ENCODE measurements at places on chromosomes 4 and X. TPM values are rescaled to one million over a fixed set of nuclear protein-coding genes. Genes with fewer than 3 reads are reported as not detected.

DNA sequence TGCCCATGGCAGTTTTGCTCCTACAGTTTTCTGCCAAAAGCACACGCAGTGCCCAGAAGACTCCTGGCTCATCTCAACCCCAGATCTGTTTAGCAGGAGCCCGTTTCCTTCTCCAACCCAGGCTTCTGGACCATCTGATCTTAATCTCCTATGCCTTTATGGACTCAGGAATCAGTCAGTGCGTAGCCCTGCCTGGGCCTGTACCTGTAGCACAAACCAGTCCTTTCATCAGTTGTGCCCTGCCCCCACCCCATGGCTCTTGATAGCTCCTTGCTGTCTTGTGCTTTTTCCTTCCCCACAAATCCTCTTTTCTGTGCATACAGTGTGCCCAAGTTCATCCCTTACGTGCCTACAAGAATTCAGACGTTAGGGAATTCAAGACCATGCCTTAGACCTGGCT lies 1.5 kb downstream of the ZNF718 start:
- peak overlapping the region; percentile 97 for H3K27ac ChIP-seq
- H3K4me1 ChIP-seq, result peaks cover 31% of the 10 kb centered on the region
- peaks cover 76% of the 10 kb centered on the region for H3K36me3 ChIP-seq
- H3K4me3 ChIP-seq, result peak overlapping the region; percentile 95
- no peak for DNase-seq

- H3K36me3 ChIP-seq, result no peaks in the 10 kb centered on the region
- H3K27me3 ChIP-seq, result no peaks in the 10 kb centered on the region
- H3K27ac ChIP-seq, result no peak overlapping the region
- H3K4me1 ChIP-seq, result no peaks in the 10 kb centered on the region
- no peak overlapping the region for H3K4me3 ChIP-seq
Measured at GRCh38 chrX:50165727-50166126, 35.1 kb downstream of the AKAP4 start.

GRCh38 chr4:86060341-86060740 lies 299.5 kb downstream of the MAPK10 start:
- no peak overlapping the region for H3K27ac ChIP-seq
- H3K4me3 ChIP-seq, result no peak overlapping the region
- no peaks in the 10 kb centered on the region for H3K36me3 ChIP-seq

DNA sequence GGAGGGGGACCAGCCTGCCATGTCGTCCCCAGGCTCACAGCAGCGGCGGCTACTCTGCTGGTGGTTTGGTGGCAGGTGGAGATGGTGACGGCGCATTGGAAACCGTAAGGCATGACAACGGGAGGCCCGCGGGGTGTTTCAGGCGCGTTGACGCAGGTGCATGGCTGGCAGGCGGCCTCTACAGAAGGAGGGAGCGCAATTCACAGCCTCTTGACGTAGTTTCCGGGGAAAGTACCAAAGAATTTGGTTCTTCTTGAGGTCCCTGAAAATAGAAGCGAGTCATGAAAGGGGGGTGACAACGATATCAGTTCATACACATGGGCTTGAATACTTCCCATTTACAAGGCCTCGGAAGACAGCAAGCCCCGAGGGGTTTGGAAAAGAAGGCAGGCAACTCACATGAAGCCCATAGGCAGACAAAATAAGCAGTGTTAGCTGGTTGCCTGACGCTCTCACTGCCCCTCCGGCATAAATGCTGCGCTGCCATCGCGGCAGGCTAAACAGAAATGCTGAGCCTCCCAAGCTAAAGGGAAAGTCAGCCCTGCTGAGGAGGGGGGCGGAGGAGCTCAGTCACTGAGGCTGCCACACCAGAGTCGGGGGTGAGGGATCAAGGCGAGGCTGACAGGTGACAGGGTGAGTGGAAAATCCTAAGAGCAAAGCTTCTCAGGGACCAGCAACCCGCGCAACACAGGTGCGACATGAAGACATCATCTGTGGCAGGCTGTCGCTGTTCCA lies 52.3 kb upstream of the PDLIM3 start:
- no peak overlapping the region for H3K27ac ChIP-seq
- no peaks in the 10 kb centered on the region for H3K36me3 ChIP-seq
- H3K4me3 ChIP-seq, result peak overlapping the region; percentile 23
- peaks cover 10% of the 10 kb centered on the region for H3K4me1 ChIP-seq

DNA sequence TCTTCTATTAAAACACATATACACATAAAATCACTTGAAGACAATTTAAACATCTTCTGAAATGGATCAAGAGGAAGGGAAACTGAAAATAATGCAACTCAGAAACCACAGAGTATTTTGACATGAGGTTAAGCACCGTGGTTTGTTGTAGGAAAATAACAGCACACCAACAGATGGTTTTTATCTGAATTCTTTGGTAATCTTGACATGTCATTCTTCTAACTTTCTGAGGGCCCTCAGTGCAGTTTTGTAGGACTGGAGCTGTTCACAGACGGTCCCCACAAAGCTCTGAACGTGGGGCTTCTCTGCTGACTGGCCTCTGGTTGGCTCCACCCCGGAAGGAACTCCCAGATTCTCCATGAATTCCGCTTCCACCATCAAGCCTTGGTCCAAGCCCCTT lies 16.0 kb upstream of the TLR8 start:
- peak; percentile 33 for DNase-seq
- H3K36me3 ChIP-seq, result no peaks in the 10 kb centered on the region
- H3K27ac ChIP-seq, result peak overlapping the region; percentile 87
- peak overlapping the region; percentile 22 for H3K4me3 ChIP-seq
- H3K4me1 ChIP-seq, result peaks cover 51% of the 10 kb centered on the region

GRCh38 chrX:45515262-45516215 lies 314.9 kb upstream of the DIPK2B start:
- no peak overlapping the region for H3K27ac ChIP-seq
- H3K36me3 ChIP-seq, result no peaks in the 10 kb centered on the region
- peak; percentile 49 for DNase-seq
- H3K4me3 ChIP-seq, result no peak overlapping the region
- no peaks in the 10 kb centered on the region for H3K27me3 ChIP-seq
- H3K4me1 ChIP-seq, result peaks cover 9% of the 10 kb centered on the region

DNA sequence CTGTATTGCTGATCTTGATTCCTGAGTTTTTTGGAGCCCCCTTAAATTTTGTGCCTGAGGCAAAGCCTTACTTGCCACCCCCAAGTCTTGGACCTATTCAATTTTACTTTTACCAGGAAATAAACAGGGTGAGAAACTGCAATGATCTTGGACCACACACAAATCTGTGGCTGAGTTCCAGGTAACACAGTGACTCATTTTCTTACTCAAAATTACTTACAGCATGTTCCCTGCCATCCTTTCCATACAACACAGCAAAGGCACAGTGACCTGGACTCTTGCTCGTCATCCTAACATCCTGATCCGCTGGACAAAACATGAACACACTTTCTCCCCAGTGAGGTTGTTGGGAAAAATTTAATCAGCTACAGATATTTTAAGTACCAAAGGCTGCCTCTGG lies 60.7 kb upstream of the S100G start:
- H3K4me1 ChIP-seq, result peaks cover 23% of the 10 kb centered on the region
- H3K36me3 ChIP-seq, result peaks cover 17% of the 10 kb centered on the region
- no peak overlapping the region for H3K4me3 ChIP-seq
- peak; percentile 20 for DNase-seq

GRCh38 chr4:149884529-149885181 lies 69.0 kb upstream of the IQCM start:
- DNase-seq, result no peak
- no peaks in the 10 kb centered on the region for H3K36me3 ChIP-seq
- no peaks in the 10 kb centered on the region for H3K4me1 ChIP-seq
- no peaks in the 10 kb centered on the region for H3K27me3 ChIP-seq

DNA sequence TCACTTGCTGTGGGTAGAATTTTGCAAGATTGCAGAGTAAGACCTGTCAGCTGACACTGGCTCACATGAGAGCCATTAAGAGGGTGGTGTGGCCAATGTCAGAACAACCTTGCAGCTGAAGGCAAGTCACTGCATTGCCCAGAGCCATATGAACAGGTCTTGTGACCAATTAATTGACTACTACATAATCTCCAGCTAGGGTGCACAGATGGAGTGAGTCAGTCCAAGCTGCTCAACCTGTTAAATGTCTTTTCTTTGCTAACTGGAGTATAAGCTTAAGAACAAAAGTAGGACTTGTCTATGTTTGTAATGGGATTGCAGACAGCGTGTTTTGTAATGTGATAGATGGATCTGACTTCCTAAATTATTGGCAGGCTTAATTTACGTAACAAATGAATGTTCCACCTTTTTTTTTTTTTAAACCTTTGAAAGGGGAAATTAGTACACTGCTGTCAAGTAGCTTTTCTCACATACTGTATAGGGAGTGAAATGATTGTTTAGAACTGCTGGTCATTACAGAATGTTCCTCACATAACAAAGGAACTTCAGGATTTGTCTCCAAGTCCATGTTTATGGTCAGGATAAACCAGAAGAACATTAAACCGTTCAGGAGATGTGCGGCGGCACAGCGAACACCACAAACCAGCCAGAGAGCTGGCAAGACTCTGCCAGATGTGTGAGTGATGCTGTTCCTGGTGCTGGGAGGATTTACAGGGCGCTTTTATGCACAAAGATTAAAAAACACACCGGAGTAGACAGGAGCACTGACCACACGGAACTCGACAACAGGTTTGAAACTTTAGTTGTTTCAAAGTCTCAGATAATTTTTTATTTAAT lies 37.0 kb downstream of the FNIP2 start:
- no peaks in the 10 kb centered on the region for H3K27me3 ChIP-seq
- peaks cover 24% of the 10 kb centered on the region for H3K4me1 ChIP-seq
- no peaks in the 10 kb centered on the region for H3K36me3 ChIP-seq
- H3K4me3 ChIP-seq, result no peak overlapping the region
- no peak overlapping the region for H3K27ac ChIP-seq

DNA sequence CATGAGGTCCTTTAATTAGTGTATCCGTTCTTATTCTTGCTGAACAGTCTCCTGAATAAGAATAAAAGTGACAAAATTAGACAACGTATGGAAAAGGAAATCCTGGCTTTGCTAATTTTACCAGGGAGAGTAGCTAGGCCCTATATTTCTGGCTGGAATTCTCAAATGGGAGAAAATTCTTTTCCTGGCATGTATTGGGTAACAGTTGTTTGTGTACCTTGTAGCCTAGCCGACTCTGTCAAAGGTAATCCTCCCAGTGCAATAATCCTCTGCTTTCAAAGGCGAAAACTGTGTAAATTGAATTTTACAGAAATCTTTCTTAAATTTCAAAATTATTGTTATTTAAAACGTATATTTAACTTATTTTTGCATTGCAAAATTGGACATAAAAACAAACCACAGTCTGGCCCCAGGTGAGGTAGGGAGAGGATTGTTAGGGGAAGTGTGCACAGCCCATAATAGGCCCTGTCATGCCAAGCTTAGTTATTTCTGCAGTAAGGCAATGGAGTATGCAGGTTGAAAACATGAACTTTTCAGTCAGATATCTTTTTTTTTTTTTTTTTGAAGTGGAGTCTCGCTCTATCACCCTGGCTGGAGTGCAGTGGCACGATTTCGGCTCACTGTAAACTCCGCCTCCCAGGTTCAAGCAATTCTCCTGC lies 18.9 kb upstream of the TENM3 start:
- H3K36me3 ChIP-seq, result no peaks in the 10 kb centered on the region
- no peak for DNase-seq
- no peaks in the 10 kb centered on the region for H3K27me3 ChIP-seq
- H3K4me1 ChIP-seq, result no peaks in the 10 kb centered on the region
- H3K27ac ChIP-seq, result no peak overlapping the region
- H3K4me3 ChIP-seq, result no peak overlapping the region

DNA sequence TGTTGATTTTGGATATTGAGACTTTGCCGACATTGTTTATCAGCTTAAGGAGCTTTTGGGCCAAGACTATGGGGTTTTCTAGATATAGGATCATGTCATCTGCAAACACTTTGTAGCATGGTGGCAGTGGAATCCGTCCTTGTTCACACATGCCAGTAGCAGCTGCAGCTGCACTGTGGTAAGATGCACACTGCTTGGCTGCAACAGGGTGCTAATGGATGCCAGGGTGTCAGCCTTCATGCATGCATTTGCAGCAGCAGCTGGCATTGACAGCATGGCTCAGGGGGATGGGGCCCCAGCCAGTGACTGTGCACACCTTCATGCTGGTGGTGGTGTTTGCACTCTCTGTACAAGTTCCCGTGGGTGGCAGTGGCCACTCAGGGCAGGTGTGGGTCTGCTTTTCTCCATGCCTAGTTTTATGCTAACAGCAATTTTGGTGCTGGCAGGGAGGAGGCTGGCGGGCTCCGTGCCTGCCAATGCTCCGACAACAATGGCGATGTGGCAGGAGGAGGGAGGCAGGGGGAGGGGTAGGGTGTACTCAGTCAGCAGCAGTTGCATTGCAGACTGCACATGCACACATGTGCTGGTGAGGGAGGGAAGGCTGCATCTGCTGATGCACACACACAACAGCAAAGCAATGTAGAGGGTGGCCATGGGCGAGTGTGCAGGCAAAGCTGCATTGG lies 37.5 kb downstream of the BEX3 start:
- DNase-seq, result no peak
- no peaks in the 10 kb centered on the region for H3K36me3 ChIP-seq
- H3K27ac ChIP-seq, result no peak overlapping the region
- H3K4me1 ChIP-seq, result peaks cover 7% of the 10 kb centered on the region

DNA sequence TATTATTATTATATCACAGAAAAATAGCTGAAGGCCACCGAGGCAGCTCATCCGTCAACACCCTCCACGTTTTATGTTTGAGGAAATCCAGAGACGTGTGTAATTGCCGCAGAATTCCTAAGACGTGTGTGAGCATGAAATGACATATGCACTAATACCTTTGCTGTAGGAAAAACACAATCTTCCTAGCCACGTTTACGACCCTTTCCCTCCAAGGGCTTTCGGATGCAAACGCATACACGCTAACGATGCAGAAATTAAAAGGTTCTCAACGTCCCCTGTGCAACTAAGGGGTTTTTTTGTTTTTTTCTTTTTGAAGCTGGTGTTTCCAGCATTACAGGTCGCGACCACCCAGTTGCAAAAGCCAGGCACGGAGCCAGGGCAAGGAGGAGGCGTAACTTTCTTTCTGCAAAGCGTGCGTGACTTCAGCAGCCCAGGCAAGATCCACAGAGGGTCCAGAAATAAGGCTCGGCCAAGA lies 33.8 kb downstream of the CRLF2 start:
- no peak overlapping the region for H3K4me3 ChIP-seq
- no peaks in the 10 kb centered on the region for H3K36me3 ChIP-seq
- peak; percentile 21 for DNase-seq
- H3K27ac ChIP-seq, result no peak overlapping the region
- H3K27me3 ChIP-seq, result no peaks in the 10 kb centered on the region
- H3K4me1 ChIP-seq, result no peaks in the 10 kb centered on the region

Gene RHOH
- total RNA-seq, result 147 TPM

Gene TLR2
- 1.6 TPM for total RNA-seq

Gene XAGE2
- total RNA-seq, result not detected

Gene GLUD2
- total RNA-seq, result 0.60 TPM

Gene FGFBP2
- 13.0 TPM for total RNA-seq

Gene ADH7
- not detected for total RNA-seq
